ENCODE measurements at places on chromosomes 16 and 17.

DNA sequence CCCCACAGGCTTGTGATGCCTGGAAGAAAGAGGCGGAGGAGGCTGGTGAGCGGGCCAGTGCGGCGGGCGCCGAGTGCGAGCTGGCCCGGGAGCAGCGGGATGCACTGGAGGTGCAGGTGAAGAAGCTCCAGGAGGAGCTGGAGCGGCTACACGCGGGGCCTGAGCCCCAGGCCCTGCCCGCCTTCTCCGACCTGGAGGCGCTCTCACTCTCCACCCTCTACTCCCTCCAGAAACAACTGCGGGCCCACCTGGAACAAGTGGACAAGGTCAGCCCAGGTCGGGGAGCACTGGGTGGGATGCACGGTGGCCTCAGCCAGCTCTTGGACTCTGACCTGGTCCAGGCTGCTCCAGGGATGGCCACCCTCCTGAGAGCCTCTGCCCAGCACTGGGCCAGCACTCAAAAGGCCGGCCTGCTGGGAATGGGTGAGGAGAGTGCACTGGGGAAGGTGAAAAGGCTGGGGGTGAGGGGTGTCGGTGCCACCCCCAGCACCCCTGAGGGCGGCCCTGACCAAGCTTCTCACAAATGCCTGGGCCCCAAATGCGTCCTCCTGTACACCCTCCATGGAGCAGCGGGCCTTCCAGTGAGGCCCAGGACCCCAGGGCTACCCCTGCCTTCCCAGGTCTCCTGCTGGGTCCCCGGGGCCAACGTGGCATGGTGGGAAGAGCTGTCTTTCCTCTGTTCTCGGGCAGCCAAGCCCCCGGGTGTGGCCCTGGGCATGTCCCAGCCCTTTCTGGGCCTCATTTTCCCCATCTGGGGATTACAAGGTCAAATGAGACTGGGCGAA lies 20.8 kb downstream of the UNC13D start:
- no peak for DNase-seq

- DNase-seq, result peak; percentile 70
Observed at GRCh38 chr16:2500918-2501750, 12.6 kb upstream of the ATP6V0C start.

GRCh38 chr17:3846437-3847164 lies 555 bp upstream of the NCBP3 start:
- DNase-seq, result no peak

DNA sequence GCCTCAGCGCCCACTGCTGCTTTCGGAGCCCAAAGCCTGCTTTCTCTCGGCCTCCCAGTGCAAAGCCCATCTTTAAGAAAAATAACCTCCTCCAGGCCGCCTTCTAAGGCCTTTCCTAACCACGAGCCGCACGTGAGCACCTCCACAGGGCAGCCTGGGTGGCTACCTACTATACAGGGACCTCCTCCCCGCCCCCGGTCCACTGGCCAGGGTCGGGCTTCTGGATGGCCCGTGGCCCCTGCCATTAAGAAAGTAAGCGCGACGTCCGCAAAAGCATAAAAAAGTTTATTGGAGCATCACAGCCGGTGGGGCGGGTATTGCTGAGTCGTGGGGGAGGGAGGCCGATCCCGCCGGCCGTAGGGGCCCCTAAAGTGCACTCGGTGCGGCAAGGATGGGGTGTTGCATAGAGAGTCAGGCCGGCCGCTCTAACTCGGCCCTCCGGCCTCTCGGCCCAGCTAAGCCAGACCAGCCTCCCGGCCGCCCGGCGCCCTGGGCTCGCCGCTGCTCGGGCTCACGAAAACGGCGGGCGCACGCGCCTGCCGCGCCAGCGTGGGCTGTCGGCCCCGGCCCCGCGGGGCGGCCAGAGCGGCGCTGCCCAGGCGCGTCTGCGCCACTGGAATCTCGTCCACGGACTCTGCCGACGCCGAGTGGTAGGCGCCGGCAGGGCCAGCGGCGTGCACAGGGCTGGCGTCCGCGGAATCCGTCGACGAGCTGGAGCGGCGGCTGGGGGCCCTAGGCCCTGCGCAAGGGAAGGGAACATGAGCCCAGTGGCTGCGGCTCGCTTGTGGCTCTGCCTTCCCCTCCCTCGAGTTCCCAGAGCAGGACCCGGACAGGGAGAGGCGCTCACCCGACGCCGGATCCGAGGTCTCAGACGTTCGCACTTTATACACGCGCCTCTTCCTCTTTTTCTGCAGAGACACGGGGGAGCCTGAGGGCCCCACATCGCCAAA lies 1.1 kb upstream of the TPPP3 start:
- DNase-seq, result no peak

DNA sequence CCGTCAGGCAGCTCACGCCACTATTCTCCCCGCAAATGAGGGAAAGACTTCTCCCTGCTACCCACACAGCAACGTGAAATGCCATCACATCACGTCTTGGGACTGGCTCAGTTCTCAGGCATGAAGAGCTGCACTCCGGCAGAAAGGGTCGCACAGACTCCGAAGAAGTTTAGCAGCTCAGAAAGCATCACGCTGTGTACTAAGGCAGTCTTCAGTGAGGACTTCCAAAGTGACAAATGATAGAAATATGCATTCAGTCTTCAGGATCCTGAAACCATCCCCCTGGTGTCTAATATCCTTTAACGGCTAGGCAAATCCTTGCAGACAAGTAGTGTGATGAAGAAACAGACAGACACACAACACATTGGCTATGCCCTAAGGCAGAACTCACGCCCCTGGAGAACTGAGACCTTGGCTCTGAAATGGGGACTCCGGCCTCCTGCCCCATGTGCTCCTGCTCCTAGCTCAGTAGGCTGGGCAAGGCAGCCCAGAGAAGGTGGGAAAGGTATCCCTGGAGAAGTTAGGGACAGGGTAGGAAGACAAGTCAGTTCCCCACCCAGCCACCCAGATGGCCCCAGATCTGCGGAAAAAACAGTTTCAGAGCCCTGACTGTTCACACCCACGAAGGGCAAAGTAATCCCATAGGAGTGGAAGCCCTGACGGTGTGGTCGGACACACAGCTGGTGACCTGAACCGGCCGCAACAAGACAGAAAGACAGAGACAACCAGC lies 1.6 kb downstream of the XYLT1 start:
- no peak for DNase-seq

GRCh38 chr16:3036726-3037315 lies at the start of gene BICDL2:
Gene BICDL2 (minus strand): TSS chr16:3036944. CDS start chr16:3035496, 1,448 bp downstream.
- no peak for DNase-seq

DNA sequence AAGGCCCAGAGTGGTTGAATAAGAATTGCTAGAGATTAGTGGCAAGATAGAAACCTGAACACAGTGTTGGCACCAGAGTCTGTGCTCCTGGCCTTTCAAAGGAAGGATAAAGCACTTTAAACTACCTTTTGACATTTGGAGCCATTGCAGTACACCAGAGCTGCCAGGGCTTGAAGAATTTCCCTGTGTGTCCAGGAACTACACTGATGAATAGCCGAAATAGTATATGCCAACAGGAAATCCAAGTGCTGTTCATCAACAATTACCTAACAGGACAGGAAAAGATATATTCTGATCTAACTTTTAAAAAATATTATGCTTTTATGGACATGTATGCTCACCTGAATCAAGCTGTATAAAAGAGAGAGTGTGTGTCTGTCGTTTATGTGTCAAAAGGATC lies 5.1 kb downstream of the HEATR6 start:
- DNase-seq, result no peak

GRCh38 chr17:72502371-72503341 lies 381.8 kb downstream of the SOX9 start:
- no peak for DNase-seq

DNA sequence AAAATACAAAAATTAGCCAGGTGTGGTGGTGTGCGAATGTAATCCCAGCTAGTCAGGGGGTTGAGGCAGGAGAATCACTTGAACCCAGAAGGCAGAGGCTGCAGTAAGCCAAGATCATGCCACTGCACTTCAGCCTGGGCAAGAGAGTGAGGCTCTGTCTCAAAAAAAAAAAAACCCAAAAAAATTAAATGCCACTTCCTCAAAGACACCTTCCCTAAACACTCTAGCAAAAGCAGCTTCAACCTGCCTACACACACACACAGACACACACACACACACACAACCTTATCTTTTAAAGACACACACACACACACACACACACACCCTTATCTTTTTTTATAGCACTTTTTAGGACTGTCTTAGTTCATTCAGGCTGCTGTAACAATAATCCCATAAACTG lies 201.7 kb upstream of the PSMD7 start:
- no peak for DNase-seq

DNA sequence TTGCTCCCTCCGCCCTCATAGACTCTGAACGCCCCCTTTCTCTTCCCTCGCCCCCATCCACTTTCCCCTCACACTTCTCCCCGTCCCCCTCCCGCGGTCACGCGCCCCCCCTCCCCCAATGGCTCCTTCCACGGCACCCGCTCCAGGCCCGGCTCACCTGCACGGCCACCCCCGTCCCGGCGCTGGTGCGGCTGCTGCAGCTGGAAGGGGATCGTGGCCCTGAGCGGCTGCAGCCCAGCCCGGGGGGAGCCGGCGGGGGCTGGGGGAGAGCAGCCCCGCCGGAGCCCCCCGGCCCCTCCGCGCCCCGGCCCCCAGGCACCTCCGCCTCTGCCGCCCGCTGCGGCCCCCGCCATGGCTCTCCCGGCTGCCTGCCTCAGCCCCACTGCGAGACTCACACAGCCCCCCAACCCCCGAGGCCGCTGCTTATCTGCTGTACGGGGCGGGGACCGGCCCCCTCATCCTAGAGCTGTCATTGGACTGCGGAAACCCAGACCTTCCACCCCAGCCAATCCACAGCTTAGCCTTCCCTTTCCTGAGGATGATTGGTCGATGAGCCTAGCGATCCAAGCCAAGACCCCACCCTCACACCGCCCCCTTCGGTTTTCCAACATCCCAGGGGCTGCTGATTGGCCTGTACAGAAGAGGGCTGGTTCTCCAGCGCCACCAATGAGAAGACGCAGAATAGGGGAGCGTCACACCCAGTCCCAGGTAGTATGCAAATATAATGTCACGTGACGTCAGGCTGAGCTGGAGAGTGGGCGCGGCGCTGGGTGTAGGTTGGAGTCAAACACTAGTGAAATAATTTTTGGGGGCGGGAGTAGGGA lies at the start of gene FAM117A:
FAM117A (minus strand) TSS at position 397 of the 824 bp plus-strand sequence; CDS start at position 353, 44 bp downstream.
- DNase-seq, result peak; percentile 96

DNA sequence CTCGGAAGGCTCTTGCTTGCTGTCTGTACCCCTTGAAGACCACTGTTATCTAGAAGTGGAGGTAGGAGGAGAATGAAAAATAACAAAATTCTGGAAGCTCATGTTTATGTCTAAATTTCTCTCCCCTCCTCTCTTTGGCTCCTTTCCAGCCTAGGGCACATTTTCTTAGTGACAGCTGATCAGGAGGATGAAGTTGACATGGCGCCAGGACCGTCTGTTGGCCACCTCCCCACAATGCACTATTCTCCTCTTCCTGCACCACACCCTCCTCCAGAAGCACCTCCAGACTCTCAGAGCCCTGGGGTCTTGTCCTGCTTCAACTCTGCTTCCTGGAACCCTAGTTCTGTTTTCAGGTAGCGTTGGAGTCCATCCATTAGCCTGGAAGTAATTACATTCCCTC lies 25.5 kb upstream of the SSTR2 start:
- no peak for DNase-seq

DNA sequence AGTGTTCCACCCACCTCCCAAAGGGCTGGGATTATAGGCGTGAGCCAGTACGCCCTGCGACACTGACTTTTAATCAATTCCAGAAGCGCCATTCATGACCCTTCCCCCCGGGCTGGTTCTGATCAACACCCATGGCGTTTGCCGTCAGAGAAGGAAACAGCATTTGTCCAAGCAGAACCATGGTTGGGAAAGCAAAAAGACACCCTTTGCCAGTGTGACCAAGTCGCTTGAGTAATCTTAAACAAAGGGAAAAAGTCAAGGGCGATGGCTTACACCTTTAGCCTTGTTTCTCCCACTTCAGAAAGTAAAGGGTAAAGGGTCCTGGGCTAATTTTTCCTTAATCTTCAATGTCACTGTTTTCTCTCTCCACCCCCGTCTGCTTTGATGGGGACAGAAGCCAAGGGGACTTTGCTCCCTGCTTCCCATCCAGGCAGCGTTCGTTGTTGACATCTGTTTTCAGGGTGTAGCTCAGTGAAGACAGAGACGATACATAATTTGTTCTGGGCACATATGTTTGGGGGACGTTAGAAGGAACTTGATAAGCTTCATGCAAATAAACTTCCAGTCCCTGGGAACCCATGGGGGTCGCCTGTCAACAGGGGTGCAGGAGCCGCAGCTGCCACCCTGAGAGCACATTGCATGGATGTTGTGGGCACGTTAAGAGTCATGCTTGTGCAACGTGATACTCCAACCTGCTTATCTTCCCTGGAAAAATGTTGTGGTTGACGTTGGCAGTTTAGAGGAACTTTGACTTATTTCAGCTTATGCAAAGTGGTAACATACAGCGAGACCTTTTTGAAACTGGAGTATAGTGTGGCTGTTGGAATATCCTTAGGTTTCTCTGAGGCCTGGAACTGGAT lies 50.6 kb upstream of the TANGO6 start:
- DNase-seq, result no peak

DNA sequence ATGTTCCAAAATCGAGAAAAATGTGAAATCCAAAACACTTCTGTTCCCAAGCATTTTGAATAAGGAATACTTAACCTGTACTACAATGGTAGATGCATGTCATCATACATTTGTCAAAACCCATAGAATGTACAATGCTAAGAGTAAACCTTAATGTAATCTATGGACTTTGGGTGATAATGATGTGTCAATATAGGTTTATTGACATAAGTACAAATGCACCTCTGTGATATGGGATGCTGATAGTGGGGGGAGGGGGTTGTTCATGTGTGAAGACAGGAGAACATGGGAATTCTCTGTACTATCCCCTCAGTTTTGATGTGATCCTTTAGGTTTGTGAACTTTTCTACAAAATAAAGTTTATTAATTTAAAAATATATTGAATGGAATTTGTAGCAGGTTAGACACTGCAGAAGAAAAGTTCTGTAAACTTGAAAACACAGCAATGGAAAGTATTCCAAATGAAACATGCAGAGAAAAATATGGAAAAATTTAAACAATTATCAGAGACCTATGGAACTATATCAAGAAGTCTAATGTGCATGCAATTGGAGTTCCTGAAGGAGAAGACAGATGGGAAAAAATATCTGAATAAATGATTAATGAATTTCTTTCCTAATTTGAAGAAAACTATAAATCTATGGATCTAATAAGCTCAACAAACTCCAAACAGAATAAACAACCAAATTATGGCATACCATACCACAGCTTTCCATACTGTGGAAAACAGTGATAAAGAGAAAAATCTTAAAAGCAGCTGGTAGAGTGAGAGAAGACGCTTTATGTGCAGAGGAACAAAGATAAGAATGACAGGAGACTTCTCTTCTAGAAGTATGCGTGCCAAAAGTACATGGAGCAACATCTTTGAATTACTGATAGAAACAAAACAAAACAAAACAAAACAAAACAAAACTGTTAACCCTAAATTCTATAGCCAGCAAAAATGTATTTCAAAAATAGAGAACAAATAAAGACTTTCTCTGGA lies 34.7 kb upstream of the MSI2 start:
- no peak for DNase-seq

DNA sequence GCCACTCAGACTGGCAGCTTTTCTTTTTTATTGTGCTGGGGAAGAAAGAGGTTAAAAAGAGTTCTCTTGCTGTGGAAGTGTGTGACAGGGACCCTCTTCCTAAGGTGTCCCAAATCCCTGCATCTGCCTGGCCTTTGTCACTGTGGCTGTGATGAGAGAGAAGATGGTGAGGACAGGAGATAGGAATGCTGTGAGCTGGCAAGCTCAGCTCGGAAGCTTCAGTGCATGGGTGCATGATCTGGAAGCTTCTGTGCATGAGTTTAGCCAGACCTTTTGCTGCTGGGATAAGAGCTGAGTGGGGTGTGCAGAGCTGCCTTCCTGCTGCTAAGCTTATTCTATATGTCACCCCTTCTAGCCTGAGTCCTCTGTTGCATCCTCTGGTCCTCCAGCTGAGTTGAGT lies 103.3 kb upstream of the CACNG3 start:
- no peak for DNase-seq
